Stimulated activated CD8-positive, alpha-beta memory T cell treated with anti-CD3 and anti-CD28 coated beads, Interleukin-7, amount 100 ng/mL, for 24 hours (primary cell): ENCODE measurements at places on chromosomes 6 and 20.

- no peak for DNase-seq
These were observed 265.0 kb upstream of the TAB2 start for GRCh38 chr6:149052350-149053106.

- DNase-seq: peak; percentile 56
These were observed 30.6 kb downstream of the MRPL14 start for GRCh38 chr6:44096612-44097011.

DNA sequence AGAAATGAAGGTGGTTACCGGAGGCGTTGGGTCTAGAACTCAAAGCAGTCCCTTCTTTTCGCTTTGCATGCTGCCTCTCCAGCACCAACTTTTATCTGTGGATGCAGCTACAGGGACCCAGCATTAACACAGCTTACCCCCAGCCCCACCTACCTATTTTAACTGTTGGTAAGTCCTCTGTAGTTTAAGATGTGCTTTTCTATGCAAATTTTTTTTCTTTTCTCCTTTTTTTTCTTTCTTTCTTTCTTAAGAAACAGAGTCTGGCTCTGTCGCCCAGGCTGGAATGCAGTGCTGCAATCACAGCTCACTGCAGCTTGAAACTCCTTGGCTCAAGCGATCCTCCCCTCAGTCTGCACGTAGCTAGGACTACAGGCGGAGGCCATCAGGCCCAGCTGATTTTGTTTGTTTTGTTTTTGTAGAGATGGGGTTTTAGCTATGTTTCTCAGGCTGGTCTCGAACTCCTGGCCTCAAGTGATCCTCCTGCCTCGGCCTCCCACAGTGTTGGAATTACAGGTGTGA is 6.5 kb upstream of the USP45 start:
- DNase-seq: no peak

DNA sequence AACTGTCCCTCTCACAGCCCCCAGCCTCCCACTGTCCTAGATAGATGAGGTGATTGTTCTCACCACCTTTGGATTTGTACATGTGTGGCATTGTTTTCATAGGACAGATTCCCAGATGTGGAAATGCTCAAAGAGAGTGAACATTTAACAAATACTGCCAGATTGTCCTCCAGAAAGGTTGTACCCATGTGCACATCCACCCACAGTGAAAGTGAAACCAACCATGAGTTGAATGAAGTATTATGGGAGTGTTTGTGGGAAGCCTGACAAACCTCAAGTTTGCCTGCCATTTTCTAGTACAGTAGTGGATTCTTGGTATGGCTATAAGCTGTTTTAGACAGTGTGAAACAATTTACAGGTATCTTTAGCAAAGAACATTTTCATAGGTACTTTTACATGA is 42.7 kb downstream of the ANKRD6 start:
- no peak for DNase-seq

- DNase-seq: no peak
These were observed 18.1 kb downstream of the ELMO2 start for GRCh38 chr20:46388201-46388836.

DNA sequence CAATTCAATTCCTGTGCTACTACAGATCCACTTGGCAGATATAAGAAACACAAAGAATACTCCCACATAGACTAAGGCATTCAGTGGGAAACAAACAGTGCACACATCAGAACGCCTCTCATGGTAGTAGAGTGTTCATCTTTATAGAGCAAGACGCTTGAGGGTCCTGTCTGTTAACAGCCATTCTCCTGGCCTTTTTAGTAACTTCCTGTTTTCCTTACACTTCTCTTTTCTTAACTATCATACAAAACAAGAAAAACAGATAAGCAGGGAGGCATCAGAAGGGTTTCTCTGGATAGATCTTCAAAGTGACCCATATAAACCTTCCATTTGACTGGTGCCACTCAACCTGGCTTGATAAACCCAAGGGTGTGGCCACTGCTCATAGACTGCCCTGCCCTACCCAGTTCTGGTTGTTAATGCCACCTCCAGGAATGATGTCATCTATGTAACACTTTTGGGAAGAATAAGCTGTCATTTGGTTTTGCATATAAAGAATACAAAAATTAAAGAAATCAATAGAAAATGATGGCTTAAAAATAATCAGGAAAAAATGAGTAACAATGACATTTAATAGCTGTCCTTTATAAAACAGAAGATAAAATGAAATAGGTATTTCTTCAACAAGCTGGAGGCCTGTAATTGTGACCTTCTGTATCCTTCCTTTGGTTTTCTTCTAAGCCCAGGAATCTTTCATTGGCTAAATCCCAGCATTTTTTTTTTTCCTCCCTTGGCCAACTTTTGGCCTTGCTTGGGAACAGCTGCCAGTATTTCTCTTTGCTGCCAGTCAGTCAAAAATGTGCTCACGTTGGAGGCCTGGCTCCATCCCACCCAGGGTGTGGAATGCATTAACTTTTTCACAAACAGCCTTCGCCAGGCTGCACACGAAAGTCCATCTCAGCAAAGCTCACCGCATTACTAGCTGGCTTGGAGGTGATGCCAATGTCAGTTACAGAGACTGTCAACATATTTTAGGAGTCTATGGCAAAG is 103.5 kb downstream of the GJA10 start:
- no peak for DNase-seq

- DNase-seq: no peak
These were observed 76.7 kb upstream of the FABP7 start for GRCh38 chr6:122702841-122703240.

DNA sequence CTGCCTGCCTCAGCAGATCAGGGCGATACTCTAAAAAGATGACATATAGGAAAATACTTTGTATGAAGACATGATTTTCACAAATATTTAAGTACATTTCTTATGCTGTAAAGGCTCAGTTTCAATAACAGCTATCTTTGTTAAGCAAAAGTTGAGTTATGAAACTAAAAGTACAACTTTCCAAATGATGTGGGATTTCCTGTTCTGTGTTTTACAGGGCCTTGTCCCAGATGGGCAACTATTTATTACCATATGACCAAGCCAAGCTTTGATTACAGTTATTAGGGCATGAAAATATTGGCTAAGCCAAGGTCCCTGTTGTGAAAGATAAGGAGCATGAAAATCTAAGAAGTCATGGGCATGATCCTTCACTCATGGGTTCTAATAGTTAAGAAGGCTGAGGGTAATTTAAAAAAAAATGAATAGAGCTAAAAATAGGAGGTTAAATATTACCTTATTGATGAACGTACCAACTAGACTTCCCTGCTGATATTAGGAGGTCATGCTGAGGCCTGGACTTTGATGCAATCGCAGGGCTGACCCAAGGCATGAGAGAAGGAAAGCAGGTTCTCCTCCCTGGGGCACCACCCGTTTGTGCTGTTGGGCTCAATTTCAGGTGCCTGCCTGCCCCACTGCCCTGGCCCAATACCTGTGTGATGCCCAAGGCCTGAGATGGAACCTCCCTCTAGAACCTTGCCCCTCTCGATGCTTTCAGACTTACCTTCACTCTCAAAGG is 294.4 kb upstream of the PRDM1 start:
- DNase-seq: no peak

GRCh38 chr6:41705996-41706835 is 29.2 kb downstream of the TFEB start:
- DNase-seq: peak; percentile 47

DNA sequence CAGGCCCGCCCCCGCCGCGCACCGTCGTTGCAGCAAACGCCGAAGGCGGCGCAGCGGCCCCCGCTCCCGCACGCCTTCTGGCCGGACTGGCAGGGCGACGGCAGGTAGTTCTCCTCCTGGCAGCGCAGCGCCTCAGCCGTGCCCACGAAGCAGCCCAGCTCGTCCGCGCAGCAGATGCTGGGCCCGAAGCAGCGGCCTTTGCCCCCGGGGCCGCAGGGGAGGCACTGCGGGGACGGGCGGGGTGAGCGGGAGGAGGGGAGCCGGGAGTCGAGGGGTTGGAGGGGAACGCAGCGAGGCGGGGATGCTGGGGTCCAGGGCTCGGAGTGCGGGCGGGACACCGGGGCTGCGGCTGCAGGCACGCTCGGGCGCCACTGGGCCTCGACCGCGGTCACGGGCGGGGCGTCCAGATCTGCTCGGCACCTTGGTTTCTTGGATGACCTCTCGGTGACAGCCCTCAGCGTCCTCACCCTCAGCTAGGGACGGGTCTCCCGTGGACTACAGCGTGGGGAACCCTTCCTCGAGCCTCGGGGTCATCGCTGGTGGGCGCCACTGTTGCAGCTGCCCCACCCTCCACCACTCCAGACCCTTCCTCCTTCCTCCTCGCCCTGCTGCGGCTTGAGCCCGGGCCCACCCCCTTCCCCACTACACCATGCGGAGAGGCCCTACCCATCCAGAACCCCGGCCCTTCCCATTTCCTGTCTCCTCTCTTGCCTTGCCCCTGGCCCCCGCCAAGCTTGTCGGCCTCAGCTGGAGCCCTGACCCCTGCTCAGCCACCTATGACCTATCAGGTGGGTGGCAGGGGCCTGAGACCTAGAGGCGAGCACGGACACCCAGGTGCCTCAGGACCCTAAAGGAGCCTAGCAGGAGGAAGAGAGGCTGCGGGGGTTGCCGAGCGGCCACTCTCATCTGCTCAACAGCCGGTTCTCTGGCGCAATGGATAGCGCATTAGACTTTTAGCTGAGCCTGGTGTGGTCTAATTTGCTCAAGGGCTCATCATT is 1.3 kb downstream of the AVP start:
- DNase-seq: no peak

- no peak for DNase-seq
These were observed 27.1 kb downstream of the PFDN4 start for GRCh38 chr20:54234991-54235390.

DNA sequence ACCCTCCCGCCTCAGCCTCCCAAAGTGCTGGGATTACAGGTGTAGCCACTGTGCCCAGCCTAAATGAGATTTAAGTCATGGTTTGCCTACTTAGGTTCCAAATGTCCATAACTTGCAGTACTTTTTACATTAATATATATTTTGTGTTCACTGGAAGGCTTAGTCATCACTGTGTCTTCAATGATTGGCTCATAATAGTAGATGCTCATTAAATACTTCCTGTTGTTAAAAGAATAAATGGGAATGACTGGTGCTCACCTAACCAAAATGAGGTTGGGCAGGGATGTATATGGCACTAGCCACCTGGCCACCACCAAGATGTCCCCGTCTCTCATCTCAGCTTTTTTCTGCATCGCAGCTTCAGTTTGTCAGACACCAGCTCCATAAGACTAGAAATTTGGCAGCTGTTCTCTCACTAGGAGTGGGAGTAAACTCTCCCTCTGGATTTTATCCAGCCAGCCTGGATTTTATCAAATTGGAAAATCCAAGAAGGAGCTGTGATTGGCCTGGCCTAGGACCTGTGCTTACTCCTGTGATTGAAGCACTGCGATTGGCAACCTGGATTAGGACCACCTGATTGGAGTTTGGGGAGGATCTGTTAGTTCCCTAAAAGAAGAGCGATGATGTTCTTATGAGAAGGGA is 1.1 kb upstream of the GLO1 start:
- DNase-seq: no peak

DNA sequence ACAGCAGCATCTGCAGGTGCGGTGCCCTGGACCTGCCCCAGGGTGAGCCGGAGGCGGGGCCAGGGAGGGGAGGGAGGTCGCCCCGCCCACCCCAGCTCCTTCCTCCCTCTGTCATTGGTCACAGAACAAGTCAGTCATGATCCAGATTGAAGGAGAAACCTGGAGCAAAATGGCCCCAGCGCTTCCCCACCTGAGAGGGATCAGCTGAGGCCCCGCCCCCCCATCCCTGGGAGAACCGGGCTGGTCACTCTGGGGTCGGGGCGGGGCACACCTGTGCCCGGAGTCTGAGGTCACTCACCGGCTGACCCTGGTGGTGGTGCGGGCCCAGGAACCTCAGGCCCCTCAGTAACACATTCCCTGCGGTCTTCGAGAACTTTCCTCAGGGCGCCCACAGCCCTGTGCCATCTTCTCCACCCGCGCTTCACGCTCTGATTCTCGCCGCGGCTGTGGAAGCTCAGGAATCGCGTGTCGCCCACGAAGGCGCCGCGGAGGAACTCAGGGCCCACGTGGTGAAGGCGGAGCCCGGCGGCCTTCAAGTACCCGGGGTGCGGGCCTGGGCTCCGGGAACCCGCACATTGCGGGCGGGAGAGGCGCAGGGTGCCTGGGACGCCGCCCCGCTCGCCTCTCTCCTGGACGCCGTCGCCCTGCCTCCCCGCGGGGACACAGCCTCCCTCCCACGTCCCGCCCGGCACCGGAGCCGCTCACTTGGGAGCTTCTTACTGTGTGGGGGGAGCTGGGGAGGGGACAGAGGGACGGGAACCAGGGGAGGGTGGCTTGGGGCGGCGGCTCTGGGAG is 36.4 kb upstream of the HLA-C start:
- DNase-seq: peak; percentile 12

- no peak for DNase-seq
These were observed 621.9 kb upstream of the CITED2 start for GRCh38 chr6:139996253-139996834.

DNA sequence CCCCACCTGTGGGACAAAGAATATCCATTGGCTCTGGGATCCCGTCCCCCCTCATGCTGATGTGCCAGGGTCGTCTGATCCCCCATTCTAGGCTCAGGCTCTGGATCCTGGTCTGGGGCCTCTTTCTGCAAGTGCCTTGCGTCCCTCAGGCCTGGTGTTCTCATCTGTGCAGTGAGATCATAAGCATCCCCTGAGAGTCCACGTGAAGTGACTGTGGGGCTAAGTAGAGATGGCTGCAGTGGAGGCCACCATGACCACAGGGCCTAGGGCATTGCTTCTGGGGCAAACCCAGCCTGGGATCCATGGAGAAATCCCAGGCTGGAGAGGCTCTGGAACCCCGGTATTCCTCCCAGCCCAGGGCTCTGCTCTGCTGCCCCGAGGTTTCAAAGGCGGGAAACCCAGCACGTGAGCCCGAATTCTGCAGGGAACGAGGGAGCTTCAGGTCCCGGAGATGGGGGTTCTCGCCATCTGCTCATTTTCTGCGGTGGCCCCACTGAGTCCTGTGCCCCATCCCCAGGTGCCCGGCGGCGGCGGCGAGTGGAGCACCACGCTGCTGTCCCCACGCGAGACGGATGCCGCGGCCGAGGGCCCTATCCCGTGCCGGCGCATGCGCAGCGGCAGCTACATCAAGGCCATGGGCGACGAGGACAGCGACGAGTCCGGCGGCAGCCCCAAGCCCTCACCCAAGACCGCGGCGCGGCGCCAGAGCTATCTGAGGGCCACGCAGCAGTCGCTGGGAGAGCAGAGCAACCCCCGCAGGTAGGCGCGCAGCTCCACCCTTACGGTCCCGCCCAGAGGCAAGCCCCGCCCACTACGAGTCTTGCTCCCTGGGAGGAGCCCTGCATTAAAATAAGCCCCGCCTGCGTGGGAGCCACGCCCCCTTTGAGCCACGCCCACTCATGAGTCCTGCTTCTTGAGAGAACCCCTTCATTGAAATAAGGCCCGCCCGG is 105.5 kb upstream of the MYL9 start:
- peak; percentile 82 for DNase-seq

- no peak for DNase-seq
These were observed 865 bp upstream of the DAAM2 start for GRCh38 chr6:39791311-39791710.
